ENCODE measurements at places on chromosomes 2 and 18. TPM values are rescaled to one million over a fixed set of nuclear protein-coding genes. Genes with fewer than 3 reads are reported as not detected.

The UPP2 gene
- polyA plus RNA-seq, result 11.2 TPM

The STPG4 gene
- polyA plus RNA-seq, result 0.12 TPM

The RAB27B gene
- polyA plus RNA-seq, result 3.8 TPM

The FAM117B gene
- 33.6 TPM for polyA plus RNA-seq

GRCh38 chr18:45355944-45356520 is 259.2 kb upstream of the SLC14A2 start:
- no peak for DNase-seq

GRCh38 chr2:234271338-234271737 is 220.8 kb downstream of the SPP2 start:
- DNase-seq, result no peak

DNA sequence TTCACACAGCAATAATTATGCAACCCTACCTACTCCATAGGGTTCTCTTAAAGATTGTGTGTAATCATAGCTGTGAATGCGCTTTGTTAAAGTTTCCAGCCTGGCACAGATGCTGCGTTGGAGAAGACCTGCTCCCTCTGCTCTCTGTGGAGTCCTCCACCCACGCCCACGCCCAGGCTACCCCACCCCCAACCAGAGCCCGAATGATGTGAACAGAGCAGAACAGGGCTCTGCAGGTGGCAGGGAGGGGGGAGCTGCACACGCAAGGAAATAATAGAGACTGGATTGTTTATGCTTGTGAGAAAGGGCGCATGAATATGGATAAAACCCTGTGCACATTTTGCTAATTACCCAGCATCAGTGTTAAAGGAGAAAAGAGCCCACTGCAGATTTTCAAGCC is 447.5 kb downstream of the BCL11A start:
- no peak for DNase-seq

GRCh38 chr2:85511008-85511811 is 27.8 kb upstream of the MAT2A start:
- no peak for DNase-seq

DNA sequence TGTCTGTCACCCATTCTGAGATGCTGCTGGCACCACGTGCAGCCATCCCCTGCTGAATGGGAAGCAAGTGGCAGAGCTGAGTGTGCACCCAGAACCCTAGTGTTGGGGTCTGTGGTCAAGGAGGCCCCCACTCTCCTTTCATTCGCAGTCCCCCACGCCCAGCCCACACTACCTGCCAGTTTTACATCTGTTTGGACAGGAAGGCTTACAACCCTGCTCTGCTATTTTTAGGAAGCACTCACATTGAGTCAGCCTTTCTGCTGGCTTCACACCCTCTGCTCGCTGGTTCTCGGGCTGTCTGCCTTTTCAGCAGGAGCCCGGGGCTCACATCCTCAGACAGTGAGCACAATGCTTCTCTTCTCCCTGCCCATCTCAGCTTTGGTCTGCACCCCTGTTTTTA is 10.7 kb upstream of the ADCY3 start:
- DNase-seq, result no peak

DNA sequence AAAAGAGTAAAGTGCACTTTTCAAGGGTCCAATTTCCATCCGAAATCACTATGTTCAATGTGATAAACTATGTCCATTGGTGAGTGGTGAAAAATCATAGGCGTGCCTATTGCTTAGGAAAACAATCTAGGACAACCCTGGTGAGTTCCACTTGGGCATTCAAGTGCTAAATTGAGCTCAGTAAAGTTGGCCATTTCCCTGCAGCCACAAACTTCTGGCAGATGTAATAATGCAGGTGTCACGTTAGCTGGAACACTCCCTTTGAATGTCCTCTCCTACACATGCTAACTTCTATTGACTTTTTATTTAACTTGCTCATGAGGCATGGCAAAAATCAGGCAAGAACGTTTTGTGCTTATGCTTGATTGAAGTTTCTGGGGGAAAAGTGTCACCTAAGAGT is 67.1 kb downstream of the CPS1 start:
- peak; percentile 48 for DNase-seq

GRCh38 chr2:240129731-240130392 is 6.2 kb downstream of the COPS9 start:
- DNase-seq, result no peak

GRCh38 chr2:96218508-96219131 is 10.0 kb upstream of the STARD7 start:
- no peak for DNase-seq

DNA sequence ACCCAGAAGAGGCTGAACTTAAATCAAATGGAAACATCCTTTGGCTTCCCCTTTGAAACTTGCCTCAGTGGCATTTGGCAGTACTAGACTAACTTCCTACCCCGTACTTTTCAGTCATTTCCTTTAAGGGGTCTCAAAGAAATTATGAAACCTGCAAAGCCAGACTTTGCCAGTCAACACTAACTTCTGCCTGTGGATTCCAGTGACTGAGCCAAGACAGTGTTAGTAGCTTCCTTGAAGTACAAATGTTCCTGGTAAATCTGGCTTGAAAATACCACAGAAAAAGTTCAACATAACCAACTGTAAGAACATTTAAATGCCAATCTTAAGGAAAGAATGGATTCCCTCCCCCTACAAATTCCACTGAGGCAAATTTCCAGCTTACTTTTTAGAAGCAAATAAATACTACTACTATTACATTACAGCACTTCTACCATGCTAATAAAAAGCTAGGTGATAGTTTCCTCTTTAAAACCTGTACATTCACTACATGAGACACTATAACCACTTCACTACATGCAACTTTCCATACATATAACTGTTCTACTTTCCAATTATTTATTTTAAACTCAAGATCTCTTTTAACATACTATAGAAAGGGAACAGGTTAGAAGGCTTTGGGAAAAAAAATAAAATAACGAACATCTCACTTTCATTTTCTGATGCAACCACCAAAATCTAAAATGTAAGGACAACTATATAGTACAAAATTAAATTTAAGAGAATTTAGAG is 2.4 kb downstream of the PELI1 start:
- DNase-seq, result no peak

DNA sequence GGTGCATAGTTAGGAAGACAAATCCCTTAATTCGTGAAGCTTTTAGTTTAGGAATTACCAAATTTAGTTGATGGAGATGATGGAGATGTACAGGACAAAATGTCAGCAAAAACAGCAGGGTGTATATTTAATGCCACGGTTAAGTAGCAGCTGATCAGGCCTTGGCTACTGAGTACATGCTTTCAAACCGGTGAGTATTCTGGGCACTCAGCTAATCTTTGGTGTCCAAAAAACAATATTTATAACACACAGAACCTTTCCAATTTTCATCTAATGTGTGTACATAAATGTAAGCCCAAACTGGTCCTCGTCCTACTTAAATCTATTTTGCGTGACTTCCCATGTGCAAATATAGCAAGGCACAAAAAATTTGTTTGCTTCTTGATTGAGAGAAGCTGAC is 703.4 kb upstream of the LINC00305 start:
- DNase-seq, result no peak

DNA sequence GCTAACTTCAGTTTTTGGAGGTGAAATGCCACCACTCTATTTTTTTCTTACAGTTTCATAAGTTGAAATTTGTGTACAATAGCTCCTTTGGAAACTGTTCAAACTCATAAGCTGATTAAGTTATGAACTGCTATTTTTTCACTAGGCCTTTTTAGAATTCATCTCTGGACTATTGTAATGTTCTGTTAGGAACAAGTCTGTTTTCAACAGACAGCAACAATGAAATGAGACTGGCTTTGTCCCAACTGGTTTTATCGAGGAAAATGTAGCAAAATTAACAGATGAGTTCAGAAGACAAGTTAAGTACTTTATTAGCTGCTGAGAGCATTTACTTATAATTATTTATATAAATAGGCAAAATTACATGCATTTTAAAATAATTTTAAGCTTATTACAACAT is 310.6 kb downstream of the ZNF804A start:
- DNase-seq, result no peak

Data from left kidney (tissue), 8 donors.